ENCODE measurements at places on chromosomes 5 and 9. TPM values are rescaled to one million over a fixed set of nuclear protein-coding genes. Genes with fewer than 3 reads are reported as not detected.

The PITX1 gene
- 19.6 TPM for polyA plus RNA-seq

The STPG3 gene
- 3.4 TPM for polyA plus RNA-seq

The PCDHA1 gene
- 0.55 TPM for polyA plus RNA-seq

The TAF11L2 gene
- not detected for polyA plus RNA-seq

The DDX4 gene
- polyA plus RNA-seq, result 0.10 TPM

The ANXA1 gene
- 79.3 TPM for polyA plus RNA-seq

The FOXD4L5 gene
- 0.09 TPM for polyA plus RNA-seq

- no peaks in the 10 kb centered on the region for H3K4me1 ChIP-seq
- H3K36me3 ChIP-seq, result no peaks in the 10 kb centered on the region
- no peak for DNase-seq
- no peak overlapping the region for H3K4me3 ChIP-seq
- no peak overlapping the region for H3K27ac ChIP-seq
These were observed 10.5 kb upstream of the PLEKHG4B start for GRCh38 chr5:81391-82021.

DNA sequence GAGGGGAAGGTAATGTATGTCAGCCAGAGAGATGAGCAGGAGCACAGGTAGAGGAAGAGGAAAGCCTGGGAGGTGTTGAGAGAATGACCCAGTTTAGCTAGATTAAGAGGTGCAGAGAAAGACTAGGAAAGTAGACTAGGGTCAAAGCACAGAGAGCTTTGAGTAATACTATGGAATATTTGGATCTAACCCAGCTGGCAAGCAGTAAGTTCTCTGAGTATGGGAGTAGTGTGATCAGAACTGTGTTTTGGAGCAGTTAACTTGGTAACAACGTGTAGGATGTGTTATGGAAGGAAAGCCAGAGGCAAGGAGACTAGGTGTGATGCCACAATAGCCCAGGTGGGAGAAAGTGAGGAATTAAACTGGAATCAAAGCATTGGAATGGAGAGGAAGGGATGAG lies 84.9 kb upstream of the PTGER4 start:
- H3K4me1 ChIP-seq, result no peaks in the 10 kb centered on the region
- no peak overlapping the region for H3K27ac ChIP-seq
- no peak for DNase-seq
- no peaks in the 10 kb centered on the region for H3K36me3 ChIP-seq
- H3K27me3 ChIP-seq, result no peaks in the 10 kb centered on the region

- DNase-seq, result no peak
- no peak overlapping the region for H3K4me3 ChIP-seq
- peaks cover 2% of the 10 kb centered on the region for H3K27me3 ChIP-seq
- H3K36me3 ChIP-seq, result peaks cover 22% of the 10 kb centered on the region
- H3K27ac ChIP-seq, result no peak overlapping the region
- peaks cover 13% of the 10 kb centered on the region for H3K4me1 ChIP-seq
These were observed 6.6 kb downstream of the TMEM171 start for GRCh38 chr5:73126957-73127356.

All from large intestine (tissue), 12 donors.